ENCODE measurements at places on chromosomes 6 and 20.
A peak's percentile ranks its signal among the peaks of the same experiment; 100 is the strongest.

DNA sequence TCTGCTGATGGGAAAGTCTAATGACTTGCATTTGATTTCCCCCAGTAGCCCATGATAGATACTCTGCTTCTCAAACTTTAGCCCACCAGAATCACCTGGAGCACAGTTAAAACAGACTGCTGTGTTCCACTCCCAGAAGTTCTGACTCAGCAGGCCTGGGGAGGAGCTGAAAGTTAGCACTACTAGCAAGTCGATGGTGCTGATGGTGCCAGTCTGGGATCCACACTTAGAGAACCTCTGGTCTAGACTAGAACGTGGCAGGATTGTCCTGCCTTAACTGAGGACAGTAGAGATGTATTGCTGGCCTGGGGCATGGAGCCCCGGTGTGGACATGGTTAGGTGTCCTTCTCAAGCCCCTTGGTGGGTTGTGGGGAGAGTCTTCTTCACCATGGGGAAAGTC, 8.7 kb downstream of the TOX2 start:
- DNase-seq: no peak

DNA sequence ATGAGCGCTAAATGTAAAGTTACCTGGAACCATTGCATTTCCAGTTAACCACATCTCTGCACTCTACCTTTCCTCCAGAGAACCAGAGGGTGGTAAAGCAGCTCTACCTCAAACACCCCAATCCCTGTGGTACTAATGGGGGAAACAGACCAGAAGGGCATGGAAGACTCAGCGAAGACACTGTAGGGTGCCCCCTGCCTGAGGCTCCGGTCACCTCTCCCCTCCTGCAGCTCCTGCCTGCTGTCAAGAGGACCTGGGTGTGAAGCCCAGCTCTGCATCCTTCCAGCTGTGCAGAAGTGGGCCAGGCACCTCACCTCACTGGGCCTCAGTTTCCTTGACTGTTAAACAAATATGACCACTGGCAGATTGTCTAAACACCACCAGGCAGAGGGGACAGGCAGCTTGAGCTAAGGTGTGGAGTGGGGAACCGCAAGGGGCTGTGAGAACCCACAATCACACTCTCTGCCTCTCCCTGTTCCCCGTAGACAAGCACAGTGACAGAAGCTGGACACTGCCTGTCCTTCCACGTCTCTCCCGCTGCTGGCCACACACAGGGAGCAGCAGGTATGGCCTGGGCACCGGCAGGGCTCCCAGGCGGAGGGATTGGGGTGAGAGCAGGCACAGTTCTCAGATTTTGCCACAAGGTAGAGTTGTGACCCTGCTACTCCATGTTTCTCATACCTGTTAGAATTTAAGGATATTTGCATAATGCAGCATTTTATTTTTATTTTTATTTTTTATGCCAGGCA, 9.1 kb upstream of the BPIFA2 start:
- no peak for DNase-seq

DNA sequence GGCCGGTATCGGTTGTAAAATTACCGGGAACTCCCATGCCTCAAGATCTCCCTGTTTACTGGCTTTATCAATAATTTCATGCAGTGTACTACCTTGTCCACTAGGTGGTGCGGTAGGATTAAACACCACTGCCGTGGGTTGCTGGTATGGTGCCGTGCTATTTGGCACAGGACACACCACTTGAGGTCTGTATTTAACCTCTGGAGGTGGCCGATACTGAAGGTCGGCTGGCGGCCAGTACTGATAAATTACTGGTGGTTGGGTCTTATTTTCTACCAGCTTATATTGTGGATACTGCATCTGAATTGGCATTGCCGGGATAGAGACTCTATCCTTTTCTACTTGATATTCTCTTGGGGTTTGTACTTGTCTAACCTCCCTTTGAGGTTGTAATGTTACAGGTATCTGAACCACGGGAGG, 14.3 kb upstream of the PTCRA start:
- peak; percentile 84 for DNase-seq

DNA sequence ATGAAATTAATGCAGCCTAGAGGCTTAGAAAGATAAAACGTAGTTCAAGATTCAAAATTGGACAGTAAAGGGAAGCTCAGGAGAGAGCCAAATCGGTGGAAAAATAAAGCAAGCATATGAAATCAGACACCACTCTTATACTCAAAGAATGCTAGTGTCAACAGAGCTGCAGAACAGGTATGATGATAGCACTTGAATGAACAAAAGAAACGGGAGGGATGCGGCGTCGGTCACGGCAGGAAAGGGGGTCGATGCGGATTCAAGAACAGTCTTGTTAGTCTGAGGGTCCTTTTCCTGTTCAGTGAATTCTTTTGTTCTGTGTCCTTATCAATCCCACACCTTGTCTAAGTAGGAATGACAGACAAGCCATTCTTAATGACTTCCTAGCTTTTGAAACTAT, 114.4 kb downstream of the FOXC1 start:
- DNase-seq: no peak

- DNase-seq: no peak
Observed at GRCh38 chr6:53377793-53378192, 29.0 kb upstream of the ELOVL5 start.

All from posterior vena cava (tissue), 2 donors.